RWPE2 (cell line): ENCODE measurements at places on chromosomes 3 and 15.
A peak's percentile ranks its signal among the peaks of the same experiment; 100 is the strongest.

GRCh38 chr3:109478614-109479013 is 141.3 kb upstream of the DPPA4 start:
- no peaks in the 10 kb centered on the region for H3K4me1 ChIP-seq
- no peaks in the 10 kb centered on the region for H3K36me3 ChIP-seq
- H3K27ac ChIP-seq = no peak overlapping the region
- no peak overlapping the region for H3K4me3 ChIP-seq
- peaks cover 4% of the 10 kb centered on the region for H3K27me3 ChIP-seq

- H3K4me3 ChIP-seq = no peak overlapping the region
- H3K27me3 ChIP-seq = no peaks in the 10 kb centered on the region
- H3K4me1 ChIP-seq = no peaks in the 10 kb centered on the region
- DNase-seq = no peak
- H3K36me3 ChIP-seq = no peaks in the 10 kb centered on the region
Measured at GRCh38 chr3:106317141-106318055, 448.6 kb upstream of the CBLB start.

- peaks cover 8% of the 10 kb centered on the region for H3K27me3 ChIP-seq
- no peaks in the 10 kb centered on the region for H3K36me3 ChIP-seq
- H3K4me1 ChIP-seq = no peaks in the 10 kb centered on the region
- H3K4me3 ChIP-seq = no peak overlapping the region
- no peak for DNase-seq
Measured at GRCh38 chr15:93146601-93147000, 57.6 kb upstream of the RGMA start.

DNA sequence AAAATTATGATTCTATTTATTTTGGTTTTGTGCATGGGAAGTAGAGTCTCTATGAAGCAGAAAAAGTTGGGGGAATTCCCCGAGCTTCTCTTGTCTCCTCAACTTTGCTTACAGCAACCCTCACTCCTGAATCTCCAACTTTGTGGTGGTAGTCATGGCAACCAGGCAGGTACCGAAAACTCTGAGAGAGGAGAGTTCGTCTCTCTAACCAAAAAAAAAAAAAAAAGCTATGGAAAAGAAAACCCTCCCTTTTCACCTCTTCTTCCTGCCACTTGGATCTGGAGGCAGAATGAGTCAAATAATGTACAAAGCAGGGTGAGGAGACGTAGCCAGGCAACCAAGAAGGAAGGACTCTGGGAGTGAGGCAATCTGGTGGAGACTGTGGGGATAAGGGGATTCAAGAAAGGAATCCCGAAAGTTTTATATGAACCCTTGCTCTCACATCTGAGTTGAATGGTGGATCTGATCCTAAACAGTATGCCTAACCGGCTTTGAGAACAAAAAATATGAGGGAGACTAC is 108.1 kb downstream of the PLOD2 start:
- H3K4me1 ChIP-seq = no peaks in the 10 kb centered on the region
- no peak for DNase-seq
- H3K36me3 ChIP-seq = 0 out of 2 replicates have a peak, but pooled peaks cover 7% of the 10 kb centered on the region
- H3K4me3 ChIP-seq = no peak overlapping the region

- H3K27me3 ChIP-seq = no peaks in the 10 kb centered on the region
- DNase-seq = no peak
- peaks cover 81% of the 10 kb centered on the region for H3K36me3 ChIP-seq
Measured at GRCh38 chr15:92906020-92906419, 5.9 kb downstream of the CHD2 start.

- H3K4me1 ChIP-seq = peaks cover 34% of the 10 kb centered on the region
- H3K36me3 ChIP-seq = no peaks in the 10 kb centered on the region
- H3K27me3 ChIP-seq = no peaks in the 10 kb centered on the region
- H3K27ac ChIP-seq = peak overlapping the region; percentile 86
Measured at GRCh38 chr15:76196269-76197231, 114.7 kb downstream of the ETFA start.

DNA sequence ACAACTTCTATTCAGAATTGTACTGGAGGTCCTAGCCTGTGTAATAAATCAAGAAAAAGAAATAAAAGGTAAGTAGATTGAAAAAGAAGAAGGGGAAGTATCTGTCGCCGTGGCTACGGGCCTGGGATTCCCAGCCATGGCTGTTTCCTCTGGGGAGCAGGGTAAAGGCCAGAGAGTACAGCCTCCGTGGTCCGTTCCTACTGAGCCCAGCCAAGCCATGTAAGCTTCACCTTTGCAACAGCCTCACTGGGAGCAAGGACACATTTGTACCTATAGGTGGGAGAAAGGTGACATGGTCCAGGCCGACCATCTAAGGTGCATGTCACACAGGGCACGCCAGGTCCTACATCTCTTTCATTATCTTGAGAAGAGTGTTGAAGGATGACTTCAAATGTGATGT is 71.3 kb downstream of the ANP32A start:
- no peaks in the 10 kb centered on the region for H3K4me1 ChIP-seq
- DNase-seq = no peak
- H3K36me3 ChIP-seq = no peaks in the 10 kb centered on the region; the same call in 1 of the 2 replicates
- H3K27me3 ChIP-seq = peaks cover 1% of the 10 kb centered on the region
- no peak overlapping the region for H3K27ac ChIP-seq
- H3K4me3 ChIP-seq = no peak overlapping the region

DNA sequence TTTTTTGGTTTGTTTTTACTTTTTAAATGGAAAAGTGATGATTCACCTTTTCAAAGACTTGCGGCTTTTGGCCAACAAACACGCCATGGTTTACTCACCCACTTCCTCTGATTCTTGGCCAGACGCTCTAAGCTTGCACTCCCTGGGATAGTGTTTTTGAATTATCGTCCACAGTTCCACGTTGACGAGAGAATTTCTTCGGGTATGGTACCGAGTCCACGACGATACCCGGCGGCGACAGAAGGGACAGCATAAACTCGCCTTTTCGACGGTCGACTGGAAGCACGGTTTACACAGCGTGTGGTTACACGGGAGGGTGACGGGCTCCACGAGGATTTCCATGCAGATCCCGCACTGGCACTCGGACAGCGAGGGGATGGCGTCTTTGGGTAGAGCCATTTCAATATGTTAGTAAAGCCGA is 783 bp downstream of the RNF168 start:
- peak overlapping the region; percentile 59 for H3K4me3 ChIP-seq
- H3K36me3 ChIP-seq = peaks cover 29% of the 10 kb centered on the region
- no peaks in the 10 kb centered on the region for H3K27me3 ChIP-seq
- DNase-seq = no peak

- no peak for DNase-seq
- H3K4me3 ChIP-seq = no peak overlapping the region
- H3K27ac ChIP-seq = no peak overlapping the region
Measured at GRCh38 chr3:2819571-2819970, 290.6 kb downstream of the IL5RA start.

- H3K36me3 ChIP-seq = no peaks in the 10 kb centered on the region
- no peak overlapping the region for H3K27ac ChIP-seq
- H3K27me3 ChIP-seq = no peaks in the 10 kb centered on the region
- H3K4me1 ChIP-seq = no peaks in the 10 kb centered on the region
- no peak for DNase-seq
- H3K4me3 ChIP-seq = no peak overlapping the region
Measured at GRCh38 chr3:161025911-161026310, 79.2 kb downstream of the B3GALNT1 start.

- peaks cover 32% of the 10 kb centered on the region for H3K4me1 ChIP-seq
- H3K27me3 ChIP-seq = no peaks in the 10 kb centered on the region
- DNase-seq = no peak
- H3K36me3 ChIP-seq = no peaks in the 10 kb centered on the region
- no peak overlapping the region for H3K4me3 ChIP-seq
Measured at GRCh38 chr3:71511037-71511436, 72.5 kb downstream of the FOXP1 start.

GRCh38 chr15:72967397-72967796 is 84.9 kb upstream of the NEO1 start:
- H3K4me3 ChIP-seq = no peak overlapping the region
- no peak overlapping the region for H3K27ac ChIP-seq
- DNase-seq = no peak
- H3K36me3 ChIP-seq = no peaks in the 10 kb centered on the region

- no peaks in the 10 kb centered on the region for H3K4me1 ChIP-seq
- DNase-seq = no peak
- no peak overlapping the region for H3K27ac ChIP-seq
Measured at GRCh38 chr3:55951388-55951787, 464.3 kb upstream of the WNT5A start.

DNA sequence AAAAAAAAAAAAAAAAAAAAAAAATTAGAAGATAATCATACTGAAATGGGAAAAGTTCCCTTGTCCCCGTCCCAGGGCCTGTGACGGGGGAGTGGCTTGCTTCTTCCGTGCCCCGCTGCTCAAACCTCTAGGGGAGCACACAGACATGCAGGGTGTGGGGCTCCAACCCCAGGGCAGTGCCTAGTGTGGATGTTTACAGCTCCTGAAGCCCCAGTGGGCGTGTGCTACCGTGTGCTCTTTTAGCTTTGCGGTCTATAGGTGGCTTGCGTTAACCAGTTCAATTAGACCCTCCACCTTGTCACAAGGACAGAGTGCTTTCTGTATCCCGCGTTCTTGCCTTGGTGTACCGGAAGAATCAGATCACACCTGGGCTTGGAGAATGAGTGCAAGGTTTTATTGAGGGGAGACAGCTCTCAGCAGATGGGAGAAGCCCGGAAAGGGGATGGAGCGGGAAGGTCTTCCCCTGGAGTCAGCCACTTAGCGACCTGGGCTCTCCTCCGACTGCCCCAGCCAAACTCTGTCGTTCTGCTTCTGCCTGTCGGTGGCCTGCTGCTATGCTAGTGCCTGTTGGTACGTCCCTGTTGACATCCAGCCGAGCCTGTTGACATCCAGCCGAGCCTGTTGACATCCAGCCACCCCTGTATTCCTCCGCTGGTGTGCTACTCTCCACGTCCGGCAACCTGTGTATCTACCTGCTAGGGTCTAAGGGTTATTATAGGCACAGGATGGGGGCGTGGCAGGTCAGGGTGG is 569.8 kb downstream of the VGLL3 start:
- H3K27ac ChIP-seq = no peak overlapping the region
- H3K36me3 ChIP-seq = no peaks in the 10 kb centered on the region
- no peak for DNase-seq
- H3K4me1 ChIP-seq = peaks cover 4% of the 10 kb centered on the region
- H3K27me3 ChIP-seq = no peaks in the 10 kb centered on the region
- H3K4me3 ChIP-seq = no peak overlapping the region

- H3K4me1 ChIP-seq = peaks cover 9% of the 10 kb centered on the region
- no peak overlapping the region for H3K27ac ChIP-seq
- no peak for DNase-seq
- H3K4me3 ChIP-seq = no peak overlapping the region
- no peaks in the 10 kb centered on the region for H3K36me3 ChIP-seq
Measured at GRCh38 chr3:168003911-168004310, 91.8 kb downstream of the GOLIM4 start.

GRCh38 chr3:24273491-24273890 is 221.2 kb downstream of the THRB start:
- H3K27me3 ChIP-seq = no peaks in the 10 kb centered on the region
- H3K27ac ChIP-seq = no peak overlapping the region

- DNase-seq = no peak
- H3K36me3 ChIP-seq = no peaks in the 10 kb centered on the region
- H3K4me3 ChIP-seq = no peak overlapping the region
- peaks cover 5% of the 10 kb centered on the region for H3K4me1 ChIP-seq
- H3K27ac ChIP-seq = no peak overlapping the region
Measured at GRCh38 chr3:169581633-169582032, 81.9 kb downstream of the MECOM start.

- no peaks in the 10 kb centered on the region for H3K36me3 ChIP-seq
- no peaks in the 10 kb centered on the region for H3K4me1 ChIP-seq
- H3K27me3 ChIP-seq = no peaks in the 10 kb centered on the region
- no peak for DNase-seq
- H3K27ac ChIP-seq = no peak overlapping the region
Measured at GRCh38 chr3:85935171-85935570, 976.4 kb downstream of the CADM2 start.

DNA sequence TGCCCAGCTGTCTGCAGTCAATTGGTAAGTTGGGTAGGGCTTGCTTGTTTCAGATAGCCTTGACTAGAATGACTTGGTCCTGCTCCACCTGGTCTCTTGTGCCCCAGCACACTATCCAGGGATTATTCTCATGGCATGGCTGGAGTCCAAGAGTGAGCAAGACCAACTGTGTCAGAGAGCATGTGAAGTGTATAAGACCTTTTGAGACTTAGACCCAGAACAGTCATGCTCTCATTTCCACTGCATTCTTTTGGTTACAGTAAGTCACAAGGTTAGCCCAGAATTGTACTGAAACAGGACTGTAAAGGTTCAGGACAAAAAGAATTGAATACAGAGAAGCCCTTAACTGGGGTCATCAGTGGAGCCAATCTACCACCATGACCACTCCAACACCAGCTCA is 650.8 kb upstream of the ADAMTS9 start:
- DNase-seq = no peak
- H3K4me3 ChIP-seq = no peak overlapping the region
- H3K4me1 ChIP-seq = no peaks in the 10 kb centered on the region
- H3K27ac ChIP-seq = no peak overlapping the region
- no peaks in the 10 kb centered on the region for H3K36me3 ChIP-seq
- H3K27me3 ChIP-seq = no peaks in the 10 kb centered on the region

GRCh38 chr15:64282701-64283100 is 73.3 kb downstream of the CSNK1G1 start:
- no peak for DNase-seq
- H3K4me1 ChIP-seq = no peaks in the 10 kb centered on the region
- peaks cover 11% of the 10 kb centered on the region for H3K36me3 ChIP-seq
- H3K27me3 ChIP-seq = no peaks in the 10 kb centered on the region

DNA sequence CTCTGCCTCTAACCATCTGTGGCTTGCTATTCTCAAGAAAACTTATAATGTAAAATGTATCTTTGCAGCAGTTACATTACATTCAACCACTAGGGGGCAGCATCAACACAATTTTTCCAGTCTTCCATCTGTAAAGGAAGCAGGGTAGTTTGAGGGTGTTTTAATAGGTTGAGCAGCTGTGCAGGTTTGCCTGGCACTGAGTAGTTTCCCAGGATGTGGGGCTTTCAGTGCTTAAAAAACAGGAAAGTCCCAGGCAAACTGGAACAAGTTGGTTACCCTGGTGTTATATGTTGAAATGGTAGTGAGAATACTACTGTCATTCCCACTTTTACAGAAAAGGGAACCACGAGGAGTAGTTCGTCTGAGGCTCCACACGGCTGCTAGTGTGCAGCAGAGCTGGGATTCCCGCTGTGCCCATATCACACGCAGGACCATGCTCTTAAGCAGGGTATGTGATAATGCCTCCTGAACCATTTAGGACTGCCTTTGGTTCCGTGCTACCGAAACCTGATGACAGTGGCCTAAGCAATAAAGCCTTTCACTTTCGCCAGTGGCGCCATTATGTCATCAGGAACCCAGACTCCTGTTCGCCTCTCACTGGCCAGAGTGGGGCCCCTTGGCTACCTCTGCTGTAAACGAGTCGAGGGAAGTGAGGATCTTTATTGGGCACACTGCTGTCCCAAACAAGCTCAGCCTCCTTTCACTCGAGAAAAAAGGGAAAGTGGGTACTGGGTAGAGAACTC is 64.7 kb upstream of the ZBTB38 start:
- no peak overlapping the region for H3K4me3 ChIP-seq
- no peaks in the 10 kb centered on the region for H3K4me1 ChIP-seq
- DNase-seq = no peak
- H3K27me3 ChIP-seq = no peaks in the 10 kb centered on the region
- no peak overlapping the region for H3K27ac ChIP-seq
- H3K36me3 ChIP-seq = no peaks in the 10 kb centered on the region
